Hypothalamus (tissue), 51 donors: ENCODE measurements at places on chromosomes 5 and 9.

GRCh38 chr5:111511831-111512374, 432 bp downstream of the STARD4 start:
- no peak for DNase-seq

DNA sequence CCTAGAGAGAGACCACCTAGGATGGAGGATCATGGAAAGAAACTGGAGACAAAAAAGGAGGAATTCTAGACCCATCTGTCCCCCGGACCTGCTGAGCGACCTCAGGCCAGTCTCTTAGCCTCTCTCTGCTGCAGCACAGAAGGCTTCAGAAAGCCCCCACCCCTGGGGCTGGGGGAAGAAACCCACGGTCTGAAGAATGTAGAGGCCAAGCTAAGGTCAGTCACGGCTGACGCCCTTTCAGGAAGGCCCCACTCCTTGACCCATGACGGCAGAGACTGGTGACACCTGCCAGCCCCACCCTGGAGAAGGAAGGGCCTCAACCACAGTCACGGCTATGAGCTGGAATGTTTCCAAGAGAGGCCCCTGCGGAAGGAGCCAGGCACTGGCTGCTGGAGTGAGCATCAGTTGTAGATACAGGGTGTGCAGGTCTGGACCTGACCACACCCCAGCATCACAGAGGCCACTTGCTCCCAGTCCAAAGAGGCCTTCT, 120.5 kb upstream of the BOD1 start:
- DNase-seq: no peak

- no peak for DNase-seq
These were observed 13.5 kb upstream of the MCCC2 start for GRCh38 chr5:71573591-71573990.

GRCh38 chr5:52544738-52545137, 243.0 kb upstream of the ITGA1 start:
- no peak for DNase-seq

DNA sequence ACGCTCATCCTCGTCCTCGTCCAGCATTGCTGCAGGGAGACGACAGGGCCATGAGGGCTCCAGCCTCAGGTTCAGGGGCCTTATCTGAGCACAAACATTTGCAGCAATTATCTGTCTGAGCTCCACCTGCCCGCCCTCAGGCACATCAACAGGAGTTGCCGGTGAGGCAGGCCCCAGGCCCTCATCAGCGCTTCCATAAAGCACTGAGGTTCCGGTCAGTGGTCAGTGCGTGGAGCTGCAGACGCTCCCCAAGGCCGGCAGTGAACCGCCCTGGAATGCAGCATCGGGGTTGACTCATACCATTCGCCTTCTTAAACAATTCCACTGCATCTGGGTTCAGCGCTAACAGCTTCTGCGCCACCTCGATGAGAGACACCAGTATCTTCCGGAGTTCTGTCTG, 15.2 kb downstream of the UBAC1 start:
- DNase-seq: no peak

- no peak for DNase-seq
These were observed 1.5 kb upstream of the RETREG1 start for GRCh38 chr5:16618138-16618897.

DNA sequence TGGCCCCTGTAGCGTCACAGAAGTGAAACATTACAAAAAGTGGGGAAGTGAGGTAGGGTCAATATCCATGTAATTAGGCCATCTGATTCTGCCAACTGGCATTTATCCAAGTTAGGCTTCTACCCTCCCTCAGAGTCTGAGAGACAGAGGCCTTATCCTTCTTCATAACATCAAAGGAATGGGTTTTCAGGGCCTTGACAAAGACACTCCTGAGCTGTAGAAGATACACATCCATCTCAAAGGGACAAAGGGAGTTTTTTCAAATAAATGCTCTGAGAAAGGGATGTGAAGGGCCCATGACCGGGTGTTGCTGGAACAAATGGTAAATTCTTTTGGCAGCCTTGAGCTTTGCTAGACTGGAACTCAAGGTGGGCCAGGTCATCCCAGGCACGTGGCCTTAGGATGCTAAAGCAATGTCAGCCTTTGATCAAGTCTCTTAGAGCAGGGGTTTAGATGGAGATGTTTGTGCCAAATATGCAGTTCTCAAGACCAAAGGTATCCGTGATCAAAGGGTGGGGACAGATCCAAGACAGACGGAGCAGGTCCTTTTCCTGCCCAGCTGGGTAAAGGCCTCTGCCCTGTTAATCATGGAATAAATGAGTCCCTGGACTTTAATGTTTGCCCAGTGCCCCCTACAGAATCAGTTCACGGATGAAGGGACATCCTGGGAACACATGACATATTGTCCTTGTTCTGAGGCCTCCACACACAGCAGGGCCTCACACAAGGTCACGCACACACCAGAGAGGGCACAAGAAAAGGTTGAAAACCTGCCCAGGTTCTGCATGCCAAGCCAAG, 10.0 kb upstream of the FAM169A start:
- no peak for DNase-seq

DNA sequence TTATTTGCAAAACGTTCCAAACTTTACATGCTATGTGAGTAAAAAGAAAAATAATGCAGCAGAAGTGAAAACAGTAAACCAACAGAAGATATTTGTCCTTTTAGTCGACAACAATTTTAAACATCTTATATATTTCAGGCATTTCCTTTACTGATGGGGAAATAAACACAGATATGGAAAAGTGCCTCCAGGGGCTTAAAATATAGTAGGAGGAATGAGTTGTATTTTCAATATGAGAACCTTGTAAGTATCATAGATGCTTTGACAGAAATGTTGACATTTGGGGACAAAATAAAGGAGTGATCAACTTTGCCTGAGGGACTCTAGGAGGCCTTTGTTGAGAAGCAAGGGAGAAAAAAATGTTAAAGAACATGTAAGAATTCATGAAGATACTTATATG, 1043.5 kb downstream of the CDH12 start:
- no peak for DNase-seq
